ENCODE measurements at places on chromosomes 4 and X.

- DNase-seq = peak; percentile 42
Observed at GRCh38 chrX:65837875-65838549, 170.6 kb downstream of the MSN start.

- no peak for DNase-seq
Observed at GRCh38 chr4:7179158-7179557, 13.2 kb upstream of the SORCS2 start.

DNA sequence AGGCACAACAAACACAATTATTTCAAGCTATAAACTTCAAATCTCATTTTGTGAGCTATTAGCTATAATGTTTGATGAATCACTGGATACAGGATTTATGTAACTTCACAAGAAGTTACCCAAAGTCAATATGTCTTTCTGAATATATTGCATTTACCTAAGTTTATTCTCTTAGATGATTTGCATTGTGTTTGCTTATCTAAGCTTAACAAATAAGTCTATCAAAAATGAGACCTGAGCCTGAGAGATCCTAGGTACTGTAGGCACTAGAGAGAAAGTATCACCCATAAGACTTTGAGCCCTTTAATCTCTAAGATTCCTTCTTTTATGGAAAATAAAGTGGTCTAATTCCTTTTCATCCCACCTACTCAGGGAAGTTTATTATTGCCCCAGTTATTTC is 178.2 kb downstream of the NAF1 start:
- no peak for DNase-seq

GRCh38 chr4:158933236-158933635 is 164.4 kb downstream of the FNIP2 start:
- DNase-seq = no peak

DNA sequence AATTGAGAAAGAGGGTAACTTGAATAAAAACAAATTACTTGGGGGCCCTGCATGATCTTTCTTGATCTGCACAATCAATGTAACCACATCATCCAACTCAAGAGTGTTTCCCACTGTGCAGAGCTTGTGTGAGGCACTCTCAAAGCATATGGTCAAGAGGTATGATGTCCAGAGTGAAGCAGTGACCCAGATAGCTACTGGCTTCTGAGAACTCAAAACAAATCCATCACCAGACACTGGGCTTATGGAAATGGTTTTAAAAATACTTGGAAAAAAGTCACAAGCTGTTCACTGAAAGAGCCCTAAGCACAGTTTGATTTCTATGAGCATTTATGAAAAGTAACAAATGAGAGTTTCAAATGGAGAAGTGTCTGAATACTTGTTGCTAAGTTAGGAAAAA is 361.0 kb downstream of the GRXCR1 start:
- DNase-seq = no peak
